ENCODE measurements at places on chromosomes 13 and 19.

- no peak for DNase-seq
These were observed 15.6 kb upstream of the SMARCA4 start for GRCh38 chr19:10945264-10945663.

DNA sequence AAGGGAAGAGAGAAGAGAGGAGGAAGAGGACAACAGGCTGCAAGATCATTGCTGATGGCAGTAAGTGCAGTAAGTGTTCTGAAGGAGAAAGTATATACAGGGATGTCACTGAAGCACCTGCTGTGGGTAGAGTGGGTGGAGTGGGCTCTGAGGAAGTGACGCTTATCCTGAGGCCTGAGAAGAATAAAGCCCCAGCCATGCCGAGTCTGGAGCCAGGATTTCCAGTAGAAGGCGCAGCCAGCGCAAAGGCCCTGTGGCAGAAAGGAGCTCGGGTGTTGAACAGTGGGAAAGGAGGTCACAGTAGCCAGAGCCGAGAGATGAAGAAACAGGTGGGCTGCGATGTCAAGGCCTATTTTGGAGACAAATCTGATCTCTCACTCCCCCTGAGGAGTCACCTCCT lies 31.8 kb upstream of the ADGRE5 start:
- DNase-seq, result no peak

DNA sequence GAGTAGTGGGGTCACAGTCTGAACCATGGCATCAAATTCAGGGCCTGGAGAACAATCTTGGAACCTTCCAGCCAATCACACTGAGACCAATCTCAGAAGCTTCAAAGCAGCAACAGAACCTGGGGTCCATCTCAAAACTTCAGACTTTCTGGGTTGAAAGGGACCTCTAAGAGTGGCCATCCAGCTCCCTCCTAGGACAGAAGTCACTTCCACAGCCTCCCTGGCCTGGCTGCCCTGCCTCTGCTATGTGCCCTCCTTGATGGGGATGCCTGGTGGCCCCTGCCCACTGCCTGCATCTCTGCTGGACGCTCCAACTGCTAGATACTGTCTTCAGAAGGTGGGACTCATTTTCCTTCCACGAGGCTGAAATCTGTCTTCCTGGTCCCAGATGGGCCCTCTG lies 1.8 kb downstream of the TLE2 start:
- no peak for DNase-seq

DNA sequence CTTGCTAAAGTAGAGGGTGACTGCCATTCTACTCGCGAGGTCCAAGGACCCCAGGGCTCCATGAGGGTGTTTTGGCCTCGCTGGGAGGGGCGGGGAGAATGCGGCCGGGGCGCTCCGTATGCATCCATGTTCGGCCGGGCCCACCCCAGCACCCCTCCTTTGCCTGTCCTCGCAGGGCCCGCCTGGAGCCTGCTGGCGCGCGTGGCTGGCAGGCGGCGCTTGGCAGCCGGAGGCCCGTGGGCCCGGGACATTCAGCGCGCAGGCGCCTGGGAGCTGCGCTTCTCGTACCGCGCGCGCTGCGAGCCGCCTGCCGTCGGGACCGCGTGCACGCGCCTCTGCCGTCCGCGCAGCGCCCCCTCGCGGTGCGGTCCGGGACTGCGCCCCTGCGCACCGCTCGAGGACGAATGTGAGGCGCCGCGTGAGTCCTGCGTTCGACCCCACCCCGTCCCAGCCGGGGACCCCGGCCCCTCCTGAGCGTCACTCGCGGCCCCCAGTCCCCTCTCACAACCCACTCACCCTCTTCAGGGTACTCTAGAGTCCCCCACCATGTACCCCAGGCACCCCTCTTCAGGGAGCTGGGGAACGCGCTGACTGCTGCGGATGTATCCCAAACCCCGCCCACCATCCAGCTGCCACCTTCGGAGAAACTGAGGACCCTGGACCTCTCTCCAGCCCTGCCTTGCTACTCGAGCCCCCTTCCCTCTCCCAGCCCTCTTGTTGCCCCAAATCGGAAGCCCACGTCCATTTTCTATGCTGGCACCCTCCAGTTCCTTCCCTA lies 4.1 kb downstream of the DLL3 start:
- DNase-seq, result peak; percentile 79

DNA sequence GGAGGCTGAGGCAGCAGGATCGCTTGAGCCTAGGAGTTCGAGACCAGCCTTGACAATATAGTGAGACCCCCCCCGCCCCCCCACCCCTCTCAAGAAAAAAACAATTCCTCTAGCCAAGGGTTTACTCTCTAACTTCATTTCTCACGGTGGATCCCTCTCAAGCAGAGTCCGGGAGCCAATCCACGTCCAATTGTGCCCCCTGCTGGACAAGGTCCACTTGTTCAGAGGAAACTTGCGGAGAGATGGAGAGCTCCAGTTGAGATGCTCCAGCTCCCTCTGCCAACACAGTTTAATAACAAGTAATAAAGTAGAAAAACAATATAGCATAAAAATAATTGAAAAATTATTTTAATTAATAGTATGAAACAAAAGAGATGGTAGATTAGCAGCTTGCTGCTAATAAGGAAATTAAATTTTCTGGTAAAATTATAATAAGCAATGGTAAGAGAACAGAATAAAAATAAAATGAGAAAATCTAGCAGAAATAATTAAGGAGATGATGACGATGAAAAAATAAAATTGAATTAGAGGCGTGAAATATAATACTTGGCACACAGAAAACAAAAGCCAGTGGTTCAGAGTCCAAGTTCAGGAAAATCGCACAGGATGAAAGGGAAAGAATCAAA lies 14.5 kb upstream of the SIGLEC14 start:
- DNase-seq, result peak; percentile 56

GRCh38 chr19:49857061-49857837 lies 6.3 kb downstream of the PTOV1 start:
- no peak for DNase-seq

- peak; percentile 10 for DNase-seq
These were observed 1.9 kb downstream of the KCTD12 start for GRCh38 chr13:76884186-76884906.

DNA sequence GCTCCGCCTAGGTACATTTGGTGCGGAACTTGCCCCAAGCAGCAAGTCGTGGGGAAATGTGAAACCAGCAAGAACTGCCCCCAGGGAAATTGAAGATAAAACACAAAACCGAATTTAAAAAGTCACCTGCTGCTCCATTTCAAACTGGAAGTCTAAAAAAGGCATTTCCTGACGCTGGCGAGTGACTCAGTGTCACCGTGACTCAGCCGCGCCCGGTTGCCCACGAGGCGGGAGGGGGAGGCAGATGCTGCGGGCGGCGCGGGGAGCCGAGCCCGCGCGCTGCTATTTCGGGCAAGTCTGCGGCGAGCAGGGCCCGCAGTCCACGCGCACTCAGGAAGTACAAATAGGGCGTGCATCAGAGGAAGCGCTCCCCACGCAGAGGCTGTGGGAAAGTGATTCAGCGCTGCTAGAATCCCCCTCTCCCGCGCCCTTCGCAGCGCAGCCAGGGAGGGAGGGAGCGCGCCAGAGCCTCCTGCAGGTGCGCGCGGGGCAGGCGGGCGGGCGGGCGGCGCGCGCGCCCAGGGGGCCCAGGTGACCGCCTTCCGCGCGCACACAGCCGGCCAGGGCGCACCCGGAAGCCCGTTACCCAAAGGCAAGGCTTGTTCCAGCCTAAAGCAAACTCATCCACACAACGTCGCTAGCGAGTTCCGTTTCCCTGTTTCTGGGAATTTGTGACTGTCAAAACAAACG lies 168.8 kb downstream of the COL4A1 start:
- DNase-seq, result peak; percentile 75

- no peak for DNase-seq
These were observed 37.6 kb downstream of the POLR1D start for GRCh38 chr13:27659145-27659865.

DNA sequence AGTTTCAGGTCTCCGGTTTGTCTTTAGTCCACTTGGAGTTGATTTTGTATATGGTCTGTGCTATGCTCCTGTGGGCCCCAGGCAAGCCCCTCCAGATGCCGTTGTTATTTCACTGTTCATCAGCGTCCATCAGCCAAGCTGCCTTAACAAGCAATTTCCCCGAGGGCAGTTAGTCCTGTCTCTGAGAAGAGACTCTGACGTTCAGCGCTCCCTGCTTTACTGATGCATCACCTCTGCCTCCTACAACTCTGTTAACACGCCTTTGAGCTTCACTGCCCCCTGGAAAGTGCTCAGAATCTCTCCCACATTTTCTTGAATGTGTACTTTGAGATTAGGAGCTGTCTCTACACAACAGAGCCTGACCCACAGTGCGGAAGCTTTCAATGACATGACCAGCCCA lies 41.8 kb upstream of the UBAC2 start:
- DNase-seq, result no peak

- no peak for DNase-seq
These were observed 105.8 kb downstream of the COL4A1 start for GRCh38 chr13:110201114-110201513.

DNA sequence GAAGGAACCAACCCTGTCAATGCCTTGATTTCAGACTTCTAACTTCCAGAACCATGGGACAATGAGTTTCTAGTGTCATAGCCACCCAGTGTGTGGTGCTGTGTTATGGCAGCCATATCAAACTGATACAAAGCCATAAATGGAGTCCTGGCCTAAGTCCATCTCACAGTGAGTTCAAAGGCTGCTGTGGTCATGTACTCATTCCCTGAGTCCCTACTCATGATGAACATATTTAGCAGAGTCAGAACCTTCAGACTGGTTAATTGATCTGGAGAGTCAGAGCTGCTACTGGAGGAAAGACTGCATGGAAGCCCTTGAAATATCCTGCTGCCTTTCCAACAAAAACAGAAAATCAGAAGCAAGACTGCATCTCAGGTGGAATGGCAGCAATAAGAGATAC lies 39.2 kb upstream of the CSNK1A1L start:
- no peak for DNase-seq

DNA sequence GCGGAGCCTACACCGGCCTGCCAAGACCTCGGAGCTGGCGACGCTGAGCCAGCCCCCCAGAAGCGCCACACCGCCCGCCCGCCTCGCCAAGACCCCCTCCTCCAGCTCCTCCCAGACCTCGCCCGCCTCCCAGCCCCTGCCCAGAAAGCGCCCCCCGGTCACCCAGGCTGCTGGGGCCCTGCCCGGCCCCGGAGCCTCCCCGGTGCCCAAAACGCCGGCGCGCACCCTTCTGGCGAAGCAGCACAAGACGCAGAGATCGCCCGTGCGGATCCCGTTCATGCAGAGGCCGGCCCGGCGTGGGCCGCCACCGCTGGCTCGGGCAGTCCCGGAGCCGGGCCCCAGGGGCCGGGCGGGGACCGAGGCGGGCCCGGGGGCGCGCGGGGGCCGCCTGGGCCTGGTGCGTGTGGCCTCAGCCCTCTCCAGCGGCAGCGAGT lies 10.2 kb downstream of the C19orf25 start:
- peak; percentile 57 for DNase-seq

- DNase-seq, result peak; percentile 54
These were observed at the start of gene BRSK1 for GRCh38 chr19:55283548-55284377. Gene BRSK1, plus strand, starts transcription at chr19:55283997. Its CDS starts 446 bp downstream, at chr19:55284443.

- DNase-seq, result no peak
These were observed 567.5 kb downstream of the MYO16 start for GRCh38 chr13:109196948-109197347.

GRCh38 chr19:34559045-34559444 lies 77.5 kb downstream of the WTIP start:
- DNase-seq, result no peak

DNA sequence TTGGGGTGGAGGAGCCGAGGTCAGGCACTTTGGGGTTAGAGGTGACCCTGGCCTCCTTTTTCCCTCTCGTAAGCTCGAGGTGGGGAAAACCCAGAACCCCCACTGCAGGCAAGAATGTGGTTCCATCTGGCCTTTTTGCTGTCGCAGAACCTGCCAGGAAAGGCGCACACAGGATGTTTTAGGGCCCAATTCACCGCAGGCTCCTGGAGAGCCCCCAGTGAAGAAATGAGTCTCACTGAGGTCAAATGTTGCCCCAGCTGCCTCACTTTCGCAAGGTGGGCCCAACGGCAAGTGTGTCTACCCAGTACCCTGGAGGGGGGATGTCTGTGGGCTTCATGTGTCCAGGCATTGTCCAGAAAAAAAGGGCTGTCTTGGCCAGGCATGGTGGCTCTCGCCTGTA lies 61.8 kb downstream of the PEX11G start:
- no peak for DNase-seq

GRCh38 chr13:78700121-78700910 lies 41.4 kb upstream of the OBI1 start:
- no peak for DNase-seq

DNA sequence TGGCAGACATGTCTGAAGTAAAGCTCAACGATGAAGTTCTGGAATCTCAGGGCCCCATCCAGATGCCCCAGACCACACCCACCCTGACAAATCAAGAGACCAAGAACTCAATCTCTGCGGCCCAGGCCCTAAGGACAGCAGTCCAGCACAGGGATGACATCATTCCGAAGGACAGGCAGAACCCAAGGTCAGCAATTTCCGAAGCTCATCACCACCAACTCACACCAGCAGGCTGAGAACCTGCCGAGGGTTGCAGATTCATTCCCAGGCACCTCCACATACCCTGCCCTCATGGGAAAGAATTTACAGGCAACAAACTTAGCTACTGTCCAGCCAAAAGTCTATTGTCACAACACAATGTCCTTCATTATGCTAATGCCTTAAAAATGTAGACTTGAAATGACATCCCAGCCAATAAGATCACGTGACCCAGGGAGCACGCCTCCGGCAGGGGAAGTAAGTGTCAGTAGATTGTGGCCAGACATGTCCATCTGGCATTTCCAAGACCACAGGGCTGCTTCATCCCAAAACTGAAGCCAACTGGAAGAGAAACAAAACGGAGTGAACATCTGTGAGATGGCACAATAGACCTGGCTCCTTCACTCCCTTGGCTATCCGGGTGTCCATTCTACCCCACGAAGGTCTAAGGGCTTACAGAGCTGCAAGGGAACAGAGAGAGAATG lies 98.8 kb downstream of the CRYL1 start:
- DNase-seq, result no peak

- no peak for DNase-seq
These were observed 482 bp downstream of the ARHGAP45 start for GRCh38 chr19:1067341-1067957.

GRCh38 chr13:45179428-45179827 lies 21.4 kb downstream of the KCTD4 start:
- DNase-seq, result no peak

- no peak for DNase-seq
These were observed 26.9 kb downstream of the CDK8 start for GRCh38 chr13:26280822-26281221.

DNA sequence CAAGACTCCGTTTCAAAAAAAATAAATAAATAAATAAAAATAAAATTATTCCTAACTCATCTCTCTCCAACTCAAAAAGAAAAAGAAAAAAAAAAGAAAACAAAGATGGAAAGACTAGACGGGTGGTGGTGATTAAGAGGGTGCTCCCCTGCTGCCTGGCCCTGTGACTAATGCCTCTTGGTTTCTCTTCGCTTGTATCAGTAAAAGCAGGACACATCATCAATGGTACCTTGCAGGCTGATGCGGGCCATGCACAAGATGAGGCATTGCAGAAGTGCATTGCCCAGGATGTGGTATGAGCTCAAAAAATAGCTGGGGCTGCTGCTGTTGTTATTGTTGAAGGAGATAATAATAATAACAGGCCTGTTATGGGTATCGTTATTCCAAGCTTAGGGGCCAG lies 14.6 kb downstream of the ACER1 start:
- no peak for DNase-seq

GRCh38 chr13:46639033-46639981 lies 86.3 kb downstream of the LRCH1 start:
- no peak for DNase-seq
